NCI-H1694 treated with DMSO at 0.1 percent for 48 hours (cell line): ENCODE measurements at places on chromosomes 7 and 10.

DNA sequence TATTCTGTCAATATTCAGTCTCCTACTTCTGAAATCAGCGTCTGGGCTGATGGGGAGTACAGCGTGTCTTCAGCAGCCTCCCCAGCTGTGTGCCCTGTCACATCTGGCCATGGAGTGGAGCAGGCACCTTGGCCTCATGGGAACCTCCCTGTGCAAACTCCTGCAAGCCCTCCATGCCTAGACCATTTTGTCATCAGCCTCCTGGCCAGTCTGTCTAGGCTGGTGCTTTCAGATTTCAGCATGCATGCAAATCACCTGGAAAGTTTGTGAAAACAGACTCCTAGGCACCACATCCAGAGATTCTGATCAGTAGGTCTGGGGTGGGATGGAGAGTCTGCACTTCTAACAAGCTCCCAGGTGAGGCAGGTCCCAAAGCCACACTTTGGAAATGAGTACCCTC lies 26.2 kb upstream of the CCSER2 start:
- no peak for DNase-seq

DNA sequence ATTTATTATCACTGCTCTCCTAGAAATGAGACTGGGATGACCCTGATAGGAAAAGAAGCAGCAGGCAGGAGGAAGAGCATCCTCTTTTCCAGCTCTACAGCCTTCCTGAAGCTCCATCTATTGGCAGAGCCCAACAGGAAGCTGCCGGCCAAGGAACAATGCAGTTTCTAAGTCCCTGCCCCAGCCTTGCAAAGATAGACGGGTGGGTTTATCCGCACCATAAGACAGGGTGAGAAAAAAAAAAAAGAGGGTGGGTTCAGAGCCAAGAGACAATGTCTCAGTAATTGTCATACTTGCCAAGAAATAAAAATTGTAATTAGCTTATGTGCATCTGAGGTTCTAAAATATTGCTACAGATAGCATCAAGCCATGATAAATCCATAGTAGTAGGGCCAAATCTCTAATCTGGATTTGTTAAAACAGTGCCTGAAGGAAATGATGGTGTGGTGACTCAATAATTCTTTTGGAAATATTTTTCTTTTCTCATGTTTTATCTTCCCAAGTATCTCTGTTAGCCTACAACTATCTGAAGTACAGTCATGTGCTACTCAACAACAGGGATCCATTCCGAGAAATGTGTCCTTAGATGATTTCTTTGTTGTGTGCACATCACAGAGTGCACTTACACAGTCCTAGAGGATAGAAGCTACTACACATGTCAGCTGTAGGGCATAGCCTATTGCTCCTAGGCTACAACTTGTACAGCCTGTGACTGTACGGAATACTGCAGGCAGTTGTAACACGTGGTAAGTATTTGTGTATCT lies 242.9 kb upstream of the CXCL12 start:
- DNase-seq: no peak

GRCh38 chr7:47581438-47581803 lies 490 bp downstream of the TNS3 start:
- no peak for DNase-seq

GRCh38 chr7:72391821-72392377 lies 20.2 kb downstream of the CALN1 start:
- DNase-seq: no peak

- no peak for DNase-seq
These were observed 2.6 kb upstream of the ZPBP start for GRCh38 chr7:50095634-50096033.

DNA sequence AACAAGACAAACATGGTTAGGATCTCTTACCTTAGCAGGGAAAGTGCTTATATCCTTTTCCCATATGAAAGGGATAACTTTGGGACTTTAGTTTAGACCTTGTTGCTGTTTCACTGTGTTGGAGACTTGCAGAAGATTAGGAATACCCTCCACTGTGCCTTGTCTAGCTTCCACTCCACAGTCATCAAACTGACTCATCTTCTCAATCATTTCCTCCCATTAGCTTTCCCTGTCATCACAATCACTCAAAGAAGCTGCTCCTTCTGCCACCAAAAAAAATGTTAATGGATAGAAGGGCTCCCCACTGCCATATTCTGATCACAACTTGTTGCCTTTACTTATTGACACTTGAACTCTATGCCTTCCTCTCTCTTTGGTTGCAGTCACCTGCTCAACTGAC lies 16.8 kb downstream of the GNG11 start:
- no peak for DNase-seq

DNA sequence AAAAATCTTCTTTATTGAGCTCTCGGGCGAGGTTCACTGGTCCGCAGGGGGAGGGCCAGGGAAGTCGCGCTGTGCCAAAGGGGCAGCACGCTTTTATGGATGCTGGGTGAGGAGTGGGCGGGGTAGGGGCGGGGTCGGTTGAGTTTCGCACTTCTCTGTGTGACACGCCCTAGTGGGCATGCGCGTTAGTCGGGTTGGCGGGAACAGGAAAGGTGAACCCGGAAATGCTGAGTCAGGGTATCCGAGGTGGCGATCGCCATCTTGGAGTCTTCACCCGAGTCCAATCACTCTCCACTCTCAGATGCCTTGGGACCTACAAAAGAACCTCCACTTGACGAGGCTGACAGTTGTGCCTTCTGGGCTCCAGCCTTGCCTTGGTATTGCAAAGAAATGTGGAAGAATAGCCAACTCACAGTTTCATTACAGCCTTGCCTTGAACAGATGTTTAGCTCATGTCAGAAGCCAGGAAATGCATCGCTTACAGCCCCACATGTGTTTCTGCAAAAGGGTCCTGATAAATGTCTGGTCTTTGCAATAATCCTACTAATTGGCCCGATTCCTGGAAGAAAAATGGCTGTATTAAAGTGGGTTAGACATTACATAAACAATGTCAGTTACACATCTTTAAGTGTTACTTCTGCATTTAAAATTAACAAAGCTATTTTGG lies 64.1 kb downstream of the AHR start:
- DNase-seq: no peak

DNA sequence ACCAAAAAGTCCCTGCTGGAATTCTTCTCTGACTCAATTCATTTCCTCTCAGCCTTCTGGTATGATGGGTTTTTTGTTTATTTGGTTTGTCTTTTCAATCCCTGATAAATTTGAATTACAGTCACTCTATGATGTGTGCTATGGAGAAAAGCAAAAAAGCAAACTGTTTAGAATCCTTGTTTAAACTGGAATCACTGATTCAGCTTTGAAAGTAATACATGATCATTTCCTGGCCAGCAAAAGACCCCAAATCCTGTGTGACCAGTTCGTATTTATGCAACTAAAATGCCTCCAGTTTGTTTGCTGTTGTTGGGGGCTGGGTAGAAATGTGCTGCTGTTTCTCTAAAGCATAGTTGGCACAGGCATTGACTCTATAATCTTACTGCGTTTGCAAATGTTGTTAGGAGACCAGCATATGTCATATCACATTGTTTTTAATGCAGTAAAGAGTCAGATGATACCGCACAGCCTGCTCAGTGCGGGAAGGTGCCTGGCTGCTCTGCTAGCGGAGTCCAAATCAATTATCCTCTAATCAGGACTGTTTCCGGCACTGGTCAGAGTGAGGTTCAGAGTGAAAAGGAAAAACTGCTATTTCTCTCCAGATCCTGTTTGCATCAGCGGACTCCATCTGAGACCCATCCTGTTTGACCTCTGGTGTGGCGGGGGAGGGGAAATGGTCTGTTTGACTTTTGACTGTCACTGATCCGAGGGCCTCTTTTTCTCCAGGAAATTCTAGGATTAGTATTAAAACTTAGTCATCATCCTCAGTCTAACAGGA lies 40.6 kb upstream of the ADD3 start:
- DNase-seq: peak; percentile 70

DNA sequence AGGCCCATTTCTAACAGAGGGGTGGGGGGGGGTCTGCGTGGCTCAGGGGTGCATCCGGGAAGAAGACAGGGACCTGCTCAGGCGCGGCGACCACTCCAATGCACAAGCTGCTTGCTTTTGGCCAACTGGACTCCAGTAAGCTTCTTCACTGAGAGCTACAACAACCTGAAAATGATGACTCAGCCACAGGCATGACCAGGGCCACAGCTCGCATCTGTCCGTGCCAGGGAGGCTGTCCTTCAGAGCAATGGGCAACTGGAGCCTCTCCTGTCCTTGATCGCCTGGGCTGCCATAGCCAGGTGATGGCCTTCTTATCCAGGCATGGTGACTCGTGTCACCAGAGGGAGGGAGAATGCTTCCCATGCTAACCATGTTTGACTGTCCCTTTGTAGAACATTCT lies 81.6 kb upstream of the RNF32 start:
- no peak for DNase-seq

- DNase-seq: no peak
These were observed 92.0 kb upstream of the CDC14C start for GRCh38 chr7:48832303-48832845.

DNA sequence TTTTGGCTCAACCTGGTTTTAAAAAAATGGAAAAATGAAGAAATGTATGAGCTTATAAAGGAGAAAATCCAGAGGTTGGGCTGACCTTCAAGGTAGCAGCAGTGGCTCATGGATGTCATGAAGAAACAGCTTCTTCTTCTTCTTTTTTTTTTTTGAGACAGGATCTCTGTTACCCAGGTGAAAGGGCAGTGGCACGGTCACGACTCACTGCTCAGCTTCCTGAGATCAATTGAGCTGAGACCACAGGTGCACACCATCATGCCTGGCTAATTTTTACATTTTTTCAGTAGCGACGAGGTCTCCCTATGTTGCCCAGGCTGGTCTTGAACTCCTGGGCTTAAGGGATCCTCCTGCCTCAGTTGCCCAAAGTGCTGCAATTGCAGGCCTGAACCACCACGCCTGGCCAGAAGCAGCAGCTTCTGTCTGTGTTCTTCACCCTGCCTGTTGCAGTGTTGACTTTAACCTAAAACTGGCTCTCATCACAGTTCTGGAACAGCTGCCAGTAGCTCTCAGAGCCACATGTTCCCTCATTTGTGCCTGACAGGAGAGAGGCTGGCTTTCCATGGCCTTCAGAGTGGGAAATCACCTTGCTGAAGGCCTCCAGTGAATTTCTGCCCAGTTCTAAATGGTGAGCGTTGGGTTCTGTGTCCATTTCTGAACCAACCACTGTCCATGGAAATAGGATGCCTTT lies 117.7 kb downstream of the PFKFB3 start:
- DNase-seq: no peak

DNA sequence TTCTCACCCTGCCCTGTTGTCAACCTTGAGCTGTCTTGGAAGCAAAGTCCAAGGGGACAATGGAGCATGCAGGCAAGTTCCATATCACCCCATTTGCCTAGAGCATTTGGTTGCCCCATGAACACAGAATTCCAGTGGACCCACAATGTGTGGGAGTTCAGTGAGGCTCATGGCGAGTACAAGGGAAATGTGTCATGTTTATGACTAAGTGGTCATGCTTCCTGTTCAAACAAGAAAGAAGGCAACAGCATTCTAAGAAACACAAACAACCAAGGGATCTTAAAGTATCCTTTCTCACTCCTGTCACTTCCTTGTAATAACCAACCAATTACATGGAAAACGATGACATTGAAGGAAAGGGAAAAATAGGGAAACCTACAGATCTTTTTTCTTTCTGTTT lies 513.0 kb downstream of the INHBA start:
- no peak for DNase-seq

- no peak for DNase-seq
These were observed 34.2 kb downstream of the AP5Z1 start for GRCh38 chr7:4809666-4810065.

DNA sequence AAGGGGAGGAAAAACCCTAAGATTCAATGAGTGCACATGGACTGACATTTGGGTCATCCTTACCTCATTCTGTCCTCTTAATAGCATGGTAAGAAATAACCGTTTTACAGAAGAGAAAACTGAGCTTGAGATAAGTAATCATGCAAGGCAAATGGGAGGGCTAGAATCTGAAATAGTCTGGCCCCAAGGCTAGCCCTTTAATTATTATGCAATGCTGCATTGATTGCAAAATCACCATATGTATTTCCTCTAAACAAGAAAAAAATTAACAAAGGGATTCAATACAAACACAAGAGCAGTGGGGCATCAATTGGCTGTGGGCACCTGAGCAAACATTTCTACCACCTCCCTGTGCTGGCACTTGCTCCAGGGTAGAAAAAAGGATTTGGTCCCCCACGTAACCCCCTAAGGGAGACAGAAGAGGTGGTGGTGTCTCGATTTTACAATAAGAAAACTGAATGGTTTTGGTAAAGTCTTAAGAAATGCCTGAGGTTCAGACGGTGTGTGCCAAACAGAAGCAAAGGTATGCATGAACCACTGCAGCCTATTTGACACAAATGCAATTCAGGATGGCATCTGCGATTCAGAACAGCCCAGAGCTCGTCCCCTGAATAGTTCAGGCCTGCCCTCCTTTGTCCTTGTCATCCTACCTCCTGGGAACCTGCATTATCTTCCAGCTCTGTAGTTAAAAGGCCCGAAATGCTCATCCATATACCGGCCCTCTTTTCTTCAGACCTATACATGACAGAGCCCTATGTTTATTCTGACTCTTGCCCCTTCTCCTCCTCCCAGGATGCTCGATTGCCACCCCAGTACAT lies 23.6 kb downstream of the PIP4K2A start:
- no peak for DNase-seq

GRCh38 chr7:112995059-112995824 lies 91.4 kb downstream of the GPR85 start:
- no peak for DNase-seq

DNA sequence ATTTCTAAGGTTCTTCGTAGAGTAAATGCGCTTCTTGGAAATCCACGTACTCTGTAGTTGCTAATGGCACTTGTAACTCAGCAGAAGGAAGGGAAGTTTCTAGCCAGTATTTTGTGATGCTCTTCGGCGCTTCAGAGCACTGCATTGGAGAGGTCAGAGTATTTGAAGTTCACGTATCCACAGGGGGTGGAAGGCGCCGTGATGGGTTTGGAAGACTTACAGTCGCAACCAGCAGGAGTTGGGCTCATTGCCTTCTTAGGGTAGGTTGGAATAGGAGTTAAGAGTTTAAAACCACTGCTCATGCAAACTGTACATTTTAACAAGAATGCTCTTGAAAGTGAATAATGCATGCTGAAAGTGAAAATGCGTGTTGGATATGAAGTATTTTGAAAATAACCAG lies 49.1 kb downstream of the SHH start:
- no peak for DNase-seq

GRCh38 chr7:116290740-116291139 lies 80.4 kb downstream of the TES start:
- no peak for DNase-seq

DNA sequence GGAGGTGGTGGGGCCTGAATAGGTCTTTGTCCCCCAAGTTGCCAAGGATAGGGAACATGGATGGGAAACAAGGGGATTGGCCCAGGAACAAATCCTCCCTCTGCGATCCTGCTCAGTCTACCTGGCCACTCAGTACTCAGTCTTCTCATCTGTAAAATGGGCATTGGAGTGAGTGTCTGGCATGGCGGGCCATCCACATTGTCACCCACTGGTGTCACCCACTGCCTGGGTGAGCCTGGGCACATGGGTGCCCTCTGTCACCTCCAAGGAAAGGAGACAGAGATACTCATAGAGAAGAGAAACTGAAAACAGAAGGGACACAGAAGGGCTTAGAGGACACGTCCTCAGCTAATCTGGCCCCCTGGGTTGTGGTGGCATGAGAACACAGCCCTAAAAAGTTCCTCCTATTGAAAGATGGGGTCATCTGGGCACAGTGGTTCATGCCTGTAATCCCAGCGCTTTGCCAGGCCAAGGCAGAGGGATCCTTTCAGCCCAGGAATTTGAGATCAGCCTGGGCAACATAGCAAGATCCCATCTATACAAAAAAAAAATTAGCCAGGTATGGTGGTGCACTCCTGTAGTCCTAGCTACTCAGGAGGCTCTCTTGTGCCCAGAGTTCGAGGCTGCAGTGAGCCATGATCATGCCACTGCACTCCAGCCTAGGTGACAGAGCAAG lies 12.5 kb upstream of the TNRC18 start:
- no peak for DNase-seq

- DNase-seq: no peak
These were observed 117.7 kb downstream of the APBB1IP start for GRCh38 chr10:26555719-26556368.
